T-helper 17 cell (primary cell): ENCODE measurements at places on chromosomes 13 and 19.

DNA sequence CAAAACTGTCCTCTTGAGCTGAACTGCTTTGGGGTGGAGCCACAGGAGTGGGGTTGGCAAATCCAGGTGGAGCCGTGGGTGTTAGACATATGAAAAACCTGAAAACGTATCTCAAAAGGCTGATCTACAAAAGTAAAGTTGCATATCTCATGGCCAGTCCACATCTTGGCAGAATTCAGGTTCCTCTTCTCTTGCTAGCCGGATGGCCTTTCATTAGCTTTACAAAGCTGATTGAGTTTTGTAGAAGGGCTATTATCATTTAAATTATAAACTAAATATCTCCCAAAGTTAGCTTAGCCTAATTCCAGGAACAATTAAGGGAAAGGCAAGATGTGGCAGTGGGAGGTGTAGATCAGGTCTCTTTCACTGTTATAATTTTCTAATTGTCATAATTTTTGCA, 1427.7 kb downstream of the EFNB2 start:
- no peak for DNase-seq

DNA sequence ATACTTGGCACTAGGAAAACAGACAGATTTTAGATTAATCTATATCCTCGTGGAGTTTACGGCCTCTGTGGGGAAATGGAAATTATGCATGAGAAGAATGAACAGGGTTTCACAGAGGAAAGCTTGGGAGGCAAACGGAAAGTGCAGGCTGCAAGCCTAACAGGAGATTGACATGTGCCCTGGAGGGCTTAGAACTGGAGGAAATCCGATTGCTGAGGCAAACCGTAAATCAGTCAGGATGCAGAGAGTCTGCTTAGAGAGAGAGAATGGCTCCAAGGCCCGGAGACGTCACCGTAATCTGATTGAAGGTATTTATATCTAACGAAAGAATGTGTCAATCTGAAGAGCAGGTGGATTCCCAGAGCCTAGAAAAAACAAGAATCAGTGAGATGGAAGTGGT, 143.2 kb downstream of the KATNAL1 start:
- no peak for DNase-seq

DNA sequence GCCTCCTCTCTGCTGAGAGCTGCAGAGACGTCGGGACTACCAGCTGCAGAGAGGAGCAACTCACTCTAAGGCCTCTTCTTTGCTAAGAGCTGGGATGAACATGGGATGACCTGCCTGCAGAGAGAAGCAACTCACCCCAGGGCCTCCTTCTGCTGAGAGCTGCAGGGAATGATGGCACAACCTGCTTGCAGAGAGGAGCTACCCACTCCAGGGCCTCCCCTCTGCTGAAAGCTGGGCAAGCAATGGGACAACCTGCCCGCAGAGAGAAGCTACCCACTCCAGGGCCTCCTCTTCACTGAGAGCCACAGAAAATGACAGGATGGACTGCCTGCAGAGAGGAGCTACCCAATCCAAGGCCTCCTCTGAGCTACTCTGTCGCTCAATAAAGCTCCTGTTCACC, 6.9 kb upstream of the MLLT1 start:
- DNase-seq, result no peak

DNA sequence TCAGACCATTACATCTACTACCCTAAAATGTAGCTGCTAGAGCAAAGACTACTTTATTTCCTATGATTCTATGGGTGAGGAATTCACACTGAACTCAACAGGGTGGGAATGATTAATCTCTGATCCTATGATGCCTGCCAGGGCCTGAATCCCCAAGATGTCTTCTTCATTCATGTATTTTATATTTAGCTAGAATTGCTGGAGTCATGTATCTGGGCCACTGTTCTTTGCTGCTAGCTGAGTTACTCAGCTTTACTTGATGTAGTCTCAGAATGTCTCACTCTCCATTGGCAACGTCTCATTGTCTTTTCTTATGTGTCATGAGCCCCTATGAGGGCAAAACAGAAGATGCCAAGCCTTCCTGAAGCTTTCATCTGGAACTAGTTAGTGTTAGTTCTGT, 21.1 kb downstream of the ZNF582 start:
- no peak for DNase-seq

DNA sequence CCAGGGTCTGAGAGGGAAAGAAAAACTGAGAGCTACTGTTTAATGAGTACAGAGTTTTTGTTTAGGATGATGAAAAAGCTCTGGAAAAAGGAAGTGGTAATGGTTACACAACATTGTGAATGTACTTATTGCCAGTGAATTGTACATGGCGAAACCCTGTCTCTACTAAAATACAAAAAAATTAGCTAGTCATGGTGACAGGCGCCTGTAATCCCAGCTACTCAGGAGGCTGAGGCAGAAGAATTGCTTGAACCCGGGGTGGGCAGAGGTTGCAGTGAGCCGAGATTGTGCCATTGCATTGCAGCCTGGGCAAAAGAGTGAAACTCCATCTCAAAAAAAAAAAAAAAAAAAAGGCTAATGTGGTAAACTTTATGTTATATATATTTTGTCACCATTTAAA, 96.3 kb downstream of the VWA8 start:
- DNase-seq, result no peak

GRCh38 chr19:584240-585001, 5.3 kb upstream of the HCN2 start:
- peak; percentile 73 for DNase-seq

DNA sequence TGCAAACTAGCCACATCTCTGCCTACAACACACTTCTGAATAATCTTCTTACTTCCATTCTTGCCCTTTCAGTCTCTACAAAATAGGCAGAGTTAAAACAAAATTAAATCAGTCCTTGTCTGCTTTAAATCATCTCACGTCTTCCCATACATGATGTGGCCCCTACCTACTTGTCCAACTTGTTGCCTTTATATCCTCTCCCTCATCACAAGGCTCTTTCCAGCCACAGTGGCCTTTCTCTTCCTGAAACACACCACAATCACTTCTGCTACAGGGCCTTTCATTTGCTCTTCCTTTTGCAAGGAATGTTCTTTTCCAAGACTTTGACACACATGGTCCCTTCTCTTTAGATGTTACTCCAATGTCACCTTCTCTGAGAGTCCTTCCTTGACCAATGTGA, 1.7 kb downstream of the RBM26 start:
- no peak for DNase-seq

DNA sequence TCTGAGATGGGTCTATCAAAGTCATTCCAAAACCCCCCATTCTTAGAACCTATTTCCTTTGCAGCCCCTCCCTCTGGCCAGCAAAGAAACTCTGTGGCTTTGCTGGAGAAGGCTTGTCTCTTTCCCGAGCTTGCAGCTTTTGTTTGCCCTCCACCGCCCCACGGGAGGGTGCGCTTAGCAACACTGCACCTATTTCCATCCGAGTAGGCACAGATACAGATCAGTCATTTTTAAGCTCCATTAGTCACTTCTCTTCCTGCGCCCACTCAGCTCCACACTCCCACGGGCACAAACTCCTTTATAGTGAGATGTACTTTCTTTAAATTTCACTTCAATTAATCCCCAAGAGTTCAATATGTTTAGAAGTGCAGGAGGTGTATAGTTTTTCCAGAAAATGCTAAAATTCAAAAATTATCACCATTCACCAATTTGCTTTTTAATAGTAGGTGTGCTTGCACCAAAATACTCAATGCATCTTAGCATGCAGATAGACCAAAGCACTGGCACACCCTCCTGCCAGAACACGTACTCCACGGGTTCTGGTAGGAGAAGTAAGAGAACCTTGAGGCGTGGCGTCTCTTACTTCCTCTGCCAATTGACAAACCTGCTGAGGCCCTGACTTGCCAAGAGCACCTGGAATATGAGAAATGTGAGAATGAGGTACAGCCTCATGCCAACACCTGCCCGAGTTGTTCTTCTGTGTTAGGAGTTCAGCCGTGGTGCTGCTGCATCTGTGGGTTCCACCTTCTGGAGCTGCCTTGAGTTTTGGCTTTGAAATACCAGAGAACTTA, 183.7 kb downstream of the TEX29 start:
- DNase-seq, result no peak

- DNase-seq, result no peak
Observed at GRCh38 chr13:39144941-39145533, 106.8 kb downstream of the NHLRC3 start.

- peak; percentile 55 for DNase-seq
Observed at GRCh38 chr19:36489920-36490415, 607 bp upstream of the ZNF566 start.

DNA sequence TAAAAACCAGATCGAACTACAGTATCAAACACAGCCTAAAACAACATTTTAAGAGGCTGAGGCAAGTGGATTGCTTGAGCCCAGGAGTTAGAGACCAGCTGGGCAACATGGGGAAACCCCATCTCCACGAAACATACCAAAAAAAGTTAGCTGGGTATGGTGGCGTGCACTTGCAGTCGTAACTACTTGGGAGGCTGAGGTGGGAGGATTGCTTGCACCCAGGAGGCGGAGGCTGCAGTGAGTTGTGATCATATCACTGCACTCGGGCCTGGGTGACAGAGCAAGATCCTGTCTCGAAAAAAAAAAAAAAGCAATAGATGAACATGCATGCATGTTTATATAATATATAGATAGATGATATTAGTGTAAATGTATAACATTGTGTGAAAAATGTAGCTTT, 5.2 kb upstream of the MRPS31 start:
- no peak for DNase-seq

GRCh38 chr19:43755256-43755801, 567 bp upstream of the SMG9 start:
- DNase-seq, result peak; percentile 73

GRCh38 chr13:73482556-73482955, 423.8 kb downstream of the KLF5 start:
- no peak for DNase-seq
